ENCODE measurements at places on chromosomes 13 and 19. TPM values are rescaled to one million over a fixed set of nuclear protein-coding genes. Genes with fewer than 3 reads are reported as not detected.

The AMER2 gene
- 0.11 TPM for total RNA-seq

DNA sequence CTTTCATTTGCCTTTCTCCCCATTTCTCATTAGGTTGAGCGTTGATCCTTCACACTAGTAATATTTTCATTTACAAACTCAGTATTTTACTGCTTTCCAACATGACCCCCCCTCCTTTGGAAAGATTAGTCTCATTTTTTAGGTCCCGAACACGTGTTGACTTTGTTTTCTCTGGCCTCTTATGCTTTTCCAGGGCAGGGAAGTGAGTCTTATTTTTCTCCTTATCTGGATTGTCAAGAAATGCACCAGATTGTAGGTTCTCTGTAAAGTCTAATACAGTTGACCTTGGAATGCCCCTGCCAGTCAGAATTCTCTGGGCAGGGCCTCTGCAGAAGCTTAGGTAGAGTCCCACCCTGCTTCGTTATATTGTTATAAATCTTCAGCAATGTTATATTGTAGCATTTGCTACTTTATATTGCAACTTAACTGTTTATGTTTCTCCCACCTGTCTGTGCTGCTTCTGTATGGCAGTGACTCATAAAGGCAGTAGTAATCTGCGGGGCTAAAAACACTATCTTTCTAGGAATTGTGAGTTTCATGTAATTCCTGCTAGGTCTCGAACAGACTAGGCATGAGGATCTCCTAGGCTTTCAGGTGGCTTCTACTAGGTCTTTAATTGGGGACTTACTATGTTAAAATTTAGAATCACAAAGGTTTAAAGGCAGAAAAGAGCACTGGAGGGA, 2.0 kb downstream of the TDRD3 start:
- no peak for ATAC-seq

DNA sequence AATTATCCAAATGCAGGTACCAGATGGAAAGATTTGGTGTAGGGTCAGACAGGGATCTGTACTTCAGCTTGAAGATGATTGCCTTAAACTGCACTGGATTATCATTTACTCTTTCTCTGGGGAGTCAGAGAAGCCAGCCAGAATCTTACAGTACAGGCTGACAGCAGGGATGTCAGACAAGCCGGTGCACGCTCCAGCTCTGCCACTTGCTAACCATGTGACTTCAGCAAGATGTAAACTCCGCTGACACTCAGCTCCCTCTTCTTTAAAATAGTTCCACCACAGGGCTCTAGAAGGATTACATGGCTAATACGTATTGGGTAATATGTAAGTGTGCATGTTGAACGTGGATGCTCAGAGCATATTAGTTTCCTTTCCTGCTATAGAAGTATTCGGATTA, 251.4 kb upstream of the MAB21L1 start:
- peak; percentile 24 for ATAC-seq

DNA sequence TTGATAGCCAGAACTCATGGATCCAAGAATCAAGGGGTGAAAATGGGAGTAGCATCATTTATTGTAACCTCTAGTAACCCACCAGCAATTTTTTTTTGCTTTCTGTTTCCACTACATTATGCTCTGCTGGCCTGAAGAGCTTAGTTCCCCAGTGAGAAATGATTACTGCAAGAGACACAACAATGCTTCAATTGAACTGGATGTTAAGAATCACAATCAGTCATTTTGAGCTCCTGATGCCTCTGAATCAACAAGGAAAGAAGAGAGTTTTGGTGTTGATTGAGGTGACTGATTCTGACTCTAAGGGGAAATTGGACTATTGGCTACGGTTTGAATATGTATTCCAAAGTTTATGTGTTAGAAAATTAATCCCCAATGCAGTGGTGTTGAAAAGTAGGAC, 1084.4 kb downstream of the SLITRK1 start:
- ATAC-seq: no peak

DNA sequence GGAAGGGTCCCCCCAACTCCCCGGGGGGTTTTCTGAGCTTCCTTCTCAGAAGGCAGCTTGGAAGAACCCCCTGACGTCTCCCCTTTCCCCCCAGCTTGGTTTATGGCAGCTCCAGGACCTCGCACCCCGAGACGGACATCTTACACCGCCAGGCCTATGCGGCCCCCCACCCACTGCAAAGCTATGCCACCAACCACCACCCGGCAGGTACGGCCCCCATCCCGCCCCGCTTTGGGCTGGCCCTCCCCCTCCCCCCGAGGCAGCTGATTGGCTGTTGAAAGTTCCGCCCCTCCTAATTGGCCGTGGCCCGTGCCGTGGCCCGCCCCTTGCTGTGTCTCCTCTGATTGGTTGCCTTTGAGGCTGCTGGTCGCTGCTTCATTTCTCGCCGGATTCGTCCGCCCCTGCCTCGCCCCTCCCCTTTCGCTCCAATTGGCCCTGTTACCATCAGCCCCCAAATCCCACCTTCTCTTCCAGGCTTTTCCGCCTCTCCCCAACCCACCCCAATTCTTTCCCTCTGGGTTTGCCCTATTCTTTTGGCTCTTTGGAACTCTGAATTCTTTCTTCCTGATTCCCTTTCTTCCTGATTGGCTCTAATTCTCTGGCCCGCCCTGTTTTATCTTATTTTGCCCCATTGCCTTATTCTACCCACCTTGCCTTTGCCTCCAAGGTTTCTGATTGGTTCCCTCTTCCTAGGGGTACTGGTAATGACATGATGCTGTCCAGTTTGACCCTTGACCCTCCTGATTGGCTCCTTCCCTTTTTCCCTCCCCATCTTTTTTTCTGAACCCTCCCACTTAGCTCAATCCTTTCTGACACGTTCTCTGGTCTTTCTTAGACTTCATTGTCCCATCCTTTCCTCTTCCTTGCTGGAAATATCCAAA, 2.5 kb downstream of the PRR12 start:
- peak; percentile 62 for ATAC-seq

DNA sequence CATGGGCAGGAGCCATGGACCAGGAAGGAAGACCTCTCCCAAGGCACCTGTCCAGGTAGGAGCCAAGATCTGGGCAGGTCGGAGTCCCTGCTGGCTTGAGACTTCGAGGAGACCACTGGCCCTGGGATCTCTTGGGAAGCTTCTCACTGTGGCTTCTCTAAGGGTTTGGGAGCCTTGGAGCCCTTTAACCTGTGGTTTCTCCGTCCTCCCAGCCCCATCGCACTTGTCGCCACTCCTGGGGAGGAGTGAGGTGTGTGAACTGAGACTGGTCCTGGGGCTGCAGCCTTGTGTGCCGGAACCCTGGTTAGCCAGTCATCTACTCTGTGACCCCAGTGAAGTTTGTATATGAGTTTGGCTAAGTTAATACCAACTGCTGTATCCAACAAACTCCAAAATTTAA, 8.2 kb downstream of the ZNF805 start:
- no peak for ATAC-seq

DNA sequence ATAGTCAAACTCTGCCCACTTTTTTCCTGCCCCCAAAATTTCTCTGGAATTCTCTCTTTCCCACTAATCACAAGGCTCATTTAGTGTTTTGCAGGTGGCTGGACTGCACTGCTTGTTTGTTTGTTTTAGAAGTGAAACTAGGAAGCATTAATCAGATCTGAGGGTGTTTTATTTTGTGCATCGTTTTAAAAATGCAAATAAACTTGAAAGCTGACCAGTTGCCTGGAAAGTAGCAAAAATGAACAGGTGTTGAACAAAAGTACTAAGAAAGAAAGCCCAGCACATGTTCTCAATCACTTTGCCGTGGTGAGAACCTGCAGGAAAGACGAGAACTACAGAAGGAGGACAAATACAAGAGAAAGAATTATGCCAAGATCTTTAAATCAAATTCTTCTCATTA, 365.5 kb downstream of the PCDH9 start:
- ATAC-seq: no peak

DNA sequence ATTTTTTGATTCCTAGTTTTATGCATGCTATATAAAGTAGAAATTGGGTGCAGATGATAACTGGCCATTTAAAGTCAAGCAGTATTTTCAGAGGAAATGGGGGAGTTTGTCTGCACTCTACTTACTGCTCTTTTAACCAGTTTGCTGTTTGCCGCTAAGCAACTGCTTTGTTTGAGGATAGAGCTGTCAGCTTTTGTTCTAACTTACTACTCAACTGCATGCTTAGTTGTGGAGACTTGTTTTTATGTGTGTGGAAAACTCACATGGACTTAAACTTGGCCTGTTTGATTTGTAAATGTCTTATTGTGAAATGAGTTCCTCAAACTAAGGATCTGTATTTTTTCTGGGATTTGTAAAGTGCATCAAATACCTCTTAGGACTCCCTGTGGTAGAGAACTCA, 591.1 kb downstream of the PCDH9 start:
- ATAC-seq: no peak

Measured in motor neuron (in vitro differentiated cells).